NCI-H82 (cell line): ENCODE measurements at places on chromosomes 16 and 17.

- DNase-seq, result no peak
Measured at GRCh38 chr17:4329838-4330237, 36.6 kb downstream of the UBE2G1 start.

DNA sequence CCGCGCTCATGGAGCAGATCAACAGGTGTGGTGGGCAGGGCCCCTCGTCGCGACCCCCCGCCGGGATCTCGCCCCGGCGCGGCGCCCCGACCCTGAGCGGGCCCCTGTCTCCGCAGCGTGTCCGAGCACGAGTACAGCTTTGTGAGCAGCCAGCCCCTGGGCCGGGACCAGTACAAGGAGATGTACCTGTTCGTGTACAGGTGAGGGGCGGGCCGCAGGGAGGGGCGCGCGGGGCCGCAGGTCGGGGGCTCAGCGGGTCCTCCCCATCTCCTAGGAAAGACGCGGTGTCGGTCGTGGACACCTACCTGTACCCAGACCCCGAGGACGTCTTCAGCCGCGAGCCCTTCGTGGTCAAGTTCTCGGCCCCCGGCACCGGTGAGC, 848 bp downstream of the DNASE1L2 start:
- no peak for DNase-seq

GRCh38 chr17:3004150-3004801, 59.1 kb downstream of the OR1D5 start:
- DNase-seq, result peak; percentile 97

GRCh38 chr17:61149862-61150362, 249.7 kb upstream of the TBX2 start:
- DNase-seq, result peak; percentile 29

DNA sequence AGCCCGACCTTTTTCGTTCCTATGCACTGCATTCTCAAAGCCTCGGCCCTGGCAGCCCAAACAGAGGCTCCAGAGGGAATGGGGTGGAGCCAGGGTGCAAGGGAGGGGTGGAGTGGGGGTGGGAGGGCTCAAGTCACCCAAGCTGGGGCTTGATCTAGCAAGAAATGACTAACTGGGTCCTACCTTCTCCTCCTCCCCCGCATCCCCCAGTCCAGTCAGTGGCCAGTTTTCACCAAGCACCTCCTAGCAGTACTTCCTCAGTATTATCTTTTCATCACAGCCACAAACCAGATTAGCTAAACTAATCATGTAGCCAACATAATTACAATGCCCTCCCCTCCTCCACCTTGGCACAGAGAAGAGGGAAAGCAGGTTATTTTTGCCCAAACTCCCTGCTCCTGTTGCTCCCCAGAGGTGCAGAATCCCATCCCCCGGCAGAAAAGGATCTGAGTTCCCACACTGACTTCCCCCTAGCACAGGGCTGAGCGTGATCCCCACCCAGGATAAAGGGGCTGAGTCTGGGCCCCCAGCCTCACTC, 2.2 kb downstream of the JUP start:
- DNase-seq, result peak; percentile 80

DNA sequence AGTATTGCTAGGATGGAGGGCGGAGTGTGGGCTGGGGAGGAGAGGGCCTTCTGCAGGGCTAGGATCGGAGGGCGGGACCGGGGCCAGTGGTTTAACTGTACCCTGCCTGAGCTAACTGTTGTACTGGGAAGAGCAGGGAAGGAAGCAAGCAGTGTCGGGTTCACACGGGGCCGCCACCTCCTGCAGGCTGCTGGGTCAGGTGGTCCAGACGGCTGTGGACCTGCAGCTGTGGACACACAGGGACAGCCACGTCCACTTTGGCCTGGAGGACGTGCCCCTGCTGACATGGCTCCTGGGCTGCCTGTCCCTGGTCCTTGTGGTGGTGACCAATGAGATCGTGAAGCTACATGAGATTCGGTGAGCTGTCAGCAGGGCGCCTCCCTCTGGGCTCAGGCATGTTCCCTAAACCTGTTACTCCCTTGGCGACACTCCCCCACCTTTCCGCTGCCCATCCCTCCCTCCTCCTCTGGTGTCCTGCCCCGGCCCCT, 16.6 kb downstream of the CASKIN2 start:
- peak; percentile 27 for DNase-seq

GRCh38 chr17:8506145-8506544, 70.5 kb downstream of the NDEL1 start:
- no peak for DNase-seq

DNA sequence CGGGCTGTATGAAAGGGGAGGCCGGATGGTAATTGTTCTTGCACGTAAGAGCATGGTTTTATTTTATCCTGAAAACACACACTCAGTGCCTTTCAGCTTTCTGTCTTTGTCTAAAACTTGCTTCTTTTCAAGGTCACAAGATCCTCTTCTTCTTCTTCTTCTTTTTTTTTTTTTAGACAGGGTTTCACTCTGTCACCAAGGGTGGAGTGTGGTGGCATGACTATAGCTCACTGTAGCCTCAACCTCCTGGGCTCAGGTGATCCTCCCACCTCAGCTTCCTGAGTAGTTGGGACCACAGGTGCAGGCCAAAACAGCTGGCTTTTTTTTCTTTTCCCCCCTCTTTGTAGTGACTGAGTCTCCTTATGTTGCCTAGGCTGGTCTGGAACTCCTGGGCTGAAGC, 15.9 kb upstream of the ZNF629 start:
- no peak for DNase-seq

- DNase-seq, result no peak
Measured at GRCh38 chr16:79163691-79164387, 436.7 kb downstream of the MAF start.

DNA sequence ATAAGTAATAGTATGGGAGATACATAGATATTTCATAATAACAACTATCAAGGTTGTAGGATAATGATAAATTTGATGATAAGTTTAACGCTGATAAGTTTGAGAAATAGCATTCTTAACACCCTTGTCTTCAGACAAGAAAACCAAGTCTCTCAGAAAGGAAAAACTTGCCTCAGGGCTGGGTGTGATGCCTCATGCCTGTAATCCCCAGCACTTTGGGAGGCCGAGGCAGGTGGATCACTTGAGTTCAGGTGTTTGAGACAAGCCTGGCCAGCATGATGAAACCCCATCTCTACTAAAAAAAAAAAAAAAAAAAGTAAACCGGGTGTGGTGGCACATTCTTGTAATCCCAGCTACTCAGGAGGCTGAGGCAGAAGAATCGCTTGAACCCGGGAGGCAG, 90.7 kb downstream of the SHISA9 start:
- DNase-seq, result no peak

- no peak for DNase-seq
Measured at GRCh38 chr17:5309851-5310250, 27.8 kb downstream of the RABEP1 start.

- no peak for DNase-seq
Measured at GRCh38 chr16:10966129-10966528, 21.8 kb downstream of the CLEC16A start.

- no peak for DNase-seq
Measured at GRCh38 chr16:22638393-22639206, 127.9 kb downstream of the NPIPB5 start.

GRCh38 chr16:13289515-13289914, 388.1 kb downstream of the SHISA9 start:
- no peak for DNase-seq

- DNase-seq, result no peak
Measured at GRCh38 chr16:69270395-69270794, 40.8 kb upstream of the VPS4A start.

GRCh38 chr17:48100591-48101011, 677 bp downstream of the CBX1 start:
- peak; percentile 83 for DNase-seq

GRCh38 chr16:79721270-79721669, 120.7 kb upstream of the MAF start:
- DNase-seq, result no peak

DNA sequence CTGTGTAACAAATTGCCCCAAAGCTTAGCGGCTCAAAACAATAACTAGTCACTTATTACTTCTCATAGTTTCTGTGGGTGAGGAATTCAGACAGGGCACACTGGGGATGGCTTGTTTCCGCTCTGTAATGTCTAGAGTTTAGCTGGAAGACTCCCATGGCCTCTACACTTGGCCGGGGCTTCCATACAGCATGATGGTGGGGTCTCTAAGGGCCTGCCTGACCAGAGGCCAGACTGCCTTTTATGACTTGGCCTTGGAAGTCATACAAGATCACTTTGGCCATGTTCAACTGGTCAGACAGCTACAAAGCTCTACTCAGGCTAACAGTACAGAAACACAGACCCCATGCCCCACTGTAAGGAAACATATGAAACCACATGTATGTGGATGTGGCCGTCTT, 8.2 kb downstream of the GLP2R start:
- no peak for DNase-seq

GRCh38 chr17:58352596-58353388, 791 bp upstream of the SUPT4H1 start:
- DNase-seq, result peak; percentile 65

DNA sequence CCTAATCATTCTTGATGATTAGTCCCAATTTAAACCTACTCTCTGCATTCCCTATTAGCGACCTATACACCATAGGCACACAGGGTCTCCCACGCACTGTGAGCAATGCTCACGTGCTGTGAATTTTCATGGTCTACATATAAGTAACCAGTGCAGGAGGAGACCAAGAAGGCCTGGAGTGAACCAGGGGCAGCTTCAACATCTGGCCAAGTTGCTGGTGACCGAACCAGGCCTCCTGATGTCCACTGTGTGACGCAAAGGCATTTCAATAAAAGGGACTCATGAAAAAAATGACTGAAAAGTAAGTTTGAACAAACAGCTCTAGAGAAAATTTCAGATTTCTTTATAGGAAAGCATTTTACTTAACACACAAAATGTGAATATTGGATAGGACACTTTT, 107.0 kb downstream of the ZFHX3 start:
- no peak for DNase-seq

- DNase-seq, result no peak
Measured at GRCh38 chr17:74408262-74408661, 23.6 kb upstream of the GPRC5C start.

- no peak for DNase-seq
Measured at GRCh38 chr17:7219229-7219811, 316 bp downstream of the DLG4 start.

GRCh38 chr16:50574745-50575136, 26.5 kb downstream of the NKD1 start:
- DNase-seq, result no peak

DNA sequence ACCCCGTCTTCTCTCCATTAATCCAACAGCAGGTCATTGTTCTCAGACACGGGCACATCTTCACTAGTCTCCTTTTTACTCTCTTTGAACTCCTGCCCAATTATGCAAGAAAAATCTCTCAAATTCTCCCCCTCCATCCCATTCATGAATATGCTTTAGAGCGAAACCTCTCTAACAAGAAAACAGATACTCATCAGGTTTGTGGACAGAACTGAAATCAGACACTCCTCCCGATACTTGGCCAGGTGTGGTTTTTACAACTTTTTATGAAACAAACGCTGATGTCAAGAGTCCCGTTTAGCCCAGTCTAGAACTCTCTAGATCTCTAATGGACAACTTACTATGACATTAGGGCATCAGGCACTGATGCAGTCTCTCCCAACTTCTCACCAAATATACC, 40.9 kb downstream of the PIK3R5 start:
- no peak for DNase-seq

DNA sequence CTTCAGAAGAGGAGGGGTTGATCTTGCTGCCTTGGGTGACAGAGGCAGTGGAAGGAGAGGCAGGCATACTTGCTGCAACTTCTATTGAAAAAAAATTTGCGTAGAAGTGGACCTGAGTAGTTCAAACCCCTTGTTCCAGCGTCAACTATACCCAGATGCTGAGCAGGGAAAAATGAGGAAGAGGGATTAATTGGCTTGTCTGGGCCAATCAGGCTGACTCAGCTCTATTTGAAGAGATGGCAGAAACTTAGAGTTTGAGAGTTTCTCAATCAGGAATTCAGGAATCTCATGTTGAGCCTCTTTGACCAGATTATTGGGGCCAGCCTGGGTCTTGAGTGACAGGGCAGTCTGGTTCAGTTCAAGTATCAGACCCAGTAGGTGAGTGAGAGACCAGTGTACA, 17.6 kb downstream of the CASC3 start:
- no peak for DNase-seq

DNA sequence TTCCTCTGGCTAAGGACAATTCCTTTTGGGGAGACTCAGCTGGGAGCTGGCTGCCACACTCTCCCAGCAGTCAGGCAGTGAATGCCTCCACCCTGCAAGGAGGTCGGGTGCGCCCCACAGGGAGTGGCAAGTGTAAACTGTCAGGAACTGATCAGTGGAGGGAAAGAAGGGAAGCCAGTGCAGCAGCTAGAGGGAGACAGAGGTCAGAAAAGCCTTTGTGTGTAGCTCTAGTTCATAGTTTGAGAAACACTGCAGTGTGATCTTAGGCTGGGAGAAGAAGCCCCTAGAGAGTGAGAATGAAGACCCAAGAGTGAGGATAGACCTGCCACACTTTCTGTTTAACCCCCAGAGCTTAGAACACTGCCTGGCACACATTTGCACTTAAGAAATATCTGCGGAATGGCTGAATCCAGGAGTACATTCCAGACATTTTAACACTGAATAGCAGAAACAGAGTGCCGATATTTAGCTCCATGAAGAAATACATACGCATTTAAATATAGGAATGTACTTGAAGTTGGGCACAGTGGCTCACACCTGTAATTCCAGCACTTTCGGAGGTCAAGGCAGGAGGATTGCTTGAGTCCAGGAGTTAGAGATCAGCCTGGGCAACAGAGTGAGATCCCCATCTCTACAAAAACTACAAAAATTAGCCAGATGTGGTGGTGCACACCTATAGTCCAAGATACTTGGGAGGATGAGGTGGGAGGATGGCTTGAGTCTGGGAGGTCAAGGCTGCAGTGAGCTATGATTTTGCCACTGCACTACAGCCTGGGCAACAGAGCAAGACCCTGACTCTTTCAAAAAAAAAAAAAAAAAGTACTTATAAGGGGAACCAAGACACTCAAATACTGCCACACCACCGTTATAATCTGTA, 11.1 kb upstream of the SLC5A11 start:
- peak; percentile 83 for DNase-seq

- no peak for DNase-seq
Measured at GRCh38 chr17:17822189-17822588, 14.6 kb downstream of the SREBF1 start.

GRCh38 chr16:80029761-80030481, 429.4 kb upstream of the MAF start:
- no peak for DNase-seq

GRCh38 chr17:66426397-66427033, 124.1 kb downstream of the PRKCA start:
- peak; percentile 31 for DNase-seq

DNA sequence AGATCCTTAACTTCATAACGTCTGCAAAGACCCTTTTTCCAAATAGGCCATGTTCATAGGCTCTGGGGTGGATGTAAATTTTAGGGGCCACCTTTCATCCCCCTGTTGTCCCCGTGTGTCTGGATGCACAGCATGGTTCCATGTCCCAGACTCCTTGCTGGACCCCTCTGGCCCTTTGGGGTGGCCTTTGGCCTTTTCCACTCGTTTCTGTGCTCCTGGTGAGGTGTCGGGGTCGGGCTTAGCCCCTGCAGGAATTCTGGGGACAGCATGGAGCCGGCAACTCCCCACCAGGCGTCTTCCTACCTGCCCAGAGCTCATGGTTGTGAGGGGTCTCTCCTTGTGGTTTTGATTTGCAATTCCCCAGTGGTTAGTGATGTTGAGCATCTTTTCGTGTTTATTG, 183.5 kb downstream of the SEC14L1 start:
- DNase-seq, result no peak

- peak; percentile 86 for DNase-seq
Measured at GRCh38 chr17:59521465-59522126, 43.8 kb upstream of the DHX40 start.

GRCh38 chr17:30112794-30113193, 3.8 kb upstream of the NSRP1 start:
- DNase-seq, result no peak
